ENCODE measurements at places on chromosomes 4 and X.

DNA sequence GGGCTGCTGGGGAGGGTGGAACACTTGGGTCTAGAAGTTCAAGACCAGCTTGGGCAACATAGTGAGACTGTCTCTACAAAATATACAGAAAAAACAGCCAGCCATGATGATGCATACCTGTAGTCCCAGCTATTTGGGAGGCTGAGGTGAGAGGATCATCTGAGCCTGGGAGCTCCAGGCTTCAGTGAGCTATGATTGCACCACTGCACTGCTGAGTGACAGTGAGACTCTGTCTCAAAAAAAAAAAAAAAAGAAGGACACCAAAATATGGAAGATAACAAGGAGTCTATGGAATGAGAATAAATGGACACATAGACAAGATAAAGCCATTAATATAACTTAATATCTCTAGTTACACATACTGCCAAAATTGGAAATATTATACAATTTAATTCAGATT, 62.7 kb upstream of the IL15 start:
- no peak for DNase-seq

DNA sequence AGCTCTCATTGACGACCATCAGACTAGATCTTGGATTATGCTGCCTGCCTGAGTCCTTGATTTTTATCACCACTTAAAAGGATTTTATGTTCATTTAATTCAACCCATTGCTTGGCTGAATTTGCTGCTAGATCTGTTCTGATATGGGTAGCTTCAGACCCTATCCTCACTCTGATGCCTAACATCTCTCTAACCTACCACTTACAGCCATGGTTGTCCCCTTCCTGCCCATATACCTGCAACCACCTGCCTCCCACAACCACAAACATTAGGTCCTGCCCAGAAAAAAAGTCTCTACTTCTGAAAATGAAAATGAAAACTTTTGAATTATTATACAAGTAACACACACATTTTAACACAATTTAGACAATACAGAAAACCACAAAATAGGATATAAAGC, 310.8 kb downstream of the HNRNPD start:
- no peak for DNase-seq

- no peak for DNase-seq
Observed at GRCh38 chrX:149124526-149125108, 380.5 kb downstream of the IDS start.

DNA sequence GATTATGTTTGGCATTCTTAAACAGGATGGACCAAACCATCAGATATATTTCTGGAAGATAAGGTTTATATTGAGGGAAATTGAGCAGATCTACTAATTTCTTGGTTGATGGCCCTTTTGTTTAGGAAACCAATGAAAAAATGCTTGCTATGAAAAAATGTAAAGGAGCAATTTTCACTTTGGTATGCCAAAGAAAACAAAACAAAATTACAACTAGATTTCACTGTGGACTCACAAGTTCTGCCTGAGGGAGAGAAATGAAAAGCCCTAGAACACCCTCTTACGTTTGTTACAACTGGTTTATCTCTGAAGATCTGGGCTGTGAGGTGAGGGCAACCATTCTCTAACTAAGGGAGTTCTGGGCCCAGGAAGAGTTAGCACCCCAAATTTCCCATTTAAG, 122.5 kb upstream of the IL15 start:
- no peak for DNase-seq

GRCh38 chr4:2412534-2412884, 5.9 kb downstream of the ZFYVE28 start:
- no peak for DNase-seq

DNA sequence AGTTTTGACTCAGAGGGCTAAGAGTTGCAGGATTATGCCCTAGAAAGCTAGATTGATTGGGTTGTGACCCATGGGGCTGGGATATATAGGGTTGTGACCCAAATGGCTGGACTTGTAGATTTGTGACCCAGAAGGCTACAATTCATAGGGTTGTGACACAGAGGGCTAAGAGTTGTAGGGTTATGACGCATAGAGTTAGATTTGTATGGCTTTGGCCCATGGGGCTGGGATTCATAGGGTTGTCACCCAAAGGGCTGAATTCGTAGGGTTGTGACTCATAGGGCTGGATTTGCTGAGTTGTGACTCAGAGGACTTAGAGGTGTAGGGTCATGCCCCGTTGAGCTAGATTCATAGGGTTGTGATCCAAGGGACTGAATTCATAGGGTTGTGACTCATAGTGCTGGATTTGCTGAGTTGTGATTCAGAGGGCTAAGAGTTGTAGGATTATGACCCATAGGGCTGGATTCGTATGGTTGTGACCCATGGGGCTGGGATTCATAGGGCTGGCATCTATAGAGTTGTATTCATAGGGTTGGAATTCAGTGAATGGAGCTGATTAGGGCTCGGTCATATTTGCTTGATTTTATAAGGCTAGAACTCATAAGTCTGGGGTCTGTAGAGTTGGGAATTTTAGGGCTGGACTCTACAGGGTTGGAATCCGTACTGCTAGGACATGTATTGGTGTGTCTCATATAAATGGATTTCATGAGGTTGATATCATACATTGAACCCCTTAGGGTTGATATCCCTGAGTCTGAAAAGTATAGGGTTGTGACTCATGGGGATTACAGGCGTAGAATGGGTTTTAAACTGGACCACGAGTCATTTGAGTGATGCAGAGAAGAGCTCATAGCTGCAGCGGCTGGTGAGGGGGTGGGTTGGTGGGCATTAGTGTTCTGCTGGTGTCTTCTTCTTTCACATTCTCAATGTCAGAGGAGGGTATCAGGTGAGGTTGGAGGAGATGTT, 125.7 kb downstream of the CRLF2 start:
- no peak for DNase-seq

DNA sequence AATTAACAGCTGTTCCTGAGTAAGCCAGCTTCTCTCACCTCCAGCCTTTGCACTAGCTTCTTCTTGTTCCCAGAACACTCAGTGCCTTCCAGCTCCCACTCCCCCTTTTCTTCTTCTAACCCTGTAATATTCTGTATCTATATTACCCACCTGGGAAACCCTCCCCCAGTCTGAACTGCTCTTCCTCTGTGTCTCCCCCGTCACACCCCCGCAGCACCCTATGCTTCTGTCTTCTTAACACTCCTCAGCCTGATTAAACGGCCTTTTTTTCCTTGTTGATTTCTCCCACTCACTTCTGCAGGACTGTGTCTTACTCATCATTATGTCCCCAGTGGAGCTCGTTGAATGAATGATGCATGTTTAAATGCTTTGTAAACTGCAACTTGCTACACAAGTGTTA, 9.0 kb upstream of the LONRF3 start:
- DNase-seq, result no peak

DNA sequence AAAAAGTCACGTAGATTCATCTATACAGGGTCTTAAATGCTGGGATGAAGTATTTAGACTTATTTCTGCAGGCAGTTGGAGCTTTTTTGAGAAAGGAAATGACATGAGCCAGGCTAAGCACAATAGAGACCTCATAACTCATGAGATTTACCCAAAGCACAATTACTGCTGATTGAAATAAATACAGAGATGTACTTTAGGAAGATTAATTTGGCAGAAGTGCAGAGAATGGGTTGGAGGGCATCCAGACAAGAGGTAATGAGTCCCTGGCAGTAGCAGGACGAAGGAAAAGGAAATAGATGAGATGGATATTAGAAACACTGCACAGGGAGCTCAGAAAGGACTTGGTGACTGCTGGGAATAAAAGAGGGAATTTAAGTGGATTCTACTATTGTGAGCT, 129.1 kb downstream of the SHROOM4 start:
- no peak for DNase-seq

DNA sequence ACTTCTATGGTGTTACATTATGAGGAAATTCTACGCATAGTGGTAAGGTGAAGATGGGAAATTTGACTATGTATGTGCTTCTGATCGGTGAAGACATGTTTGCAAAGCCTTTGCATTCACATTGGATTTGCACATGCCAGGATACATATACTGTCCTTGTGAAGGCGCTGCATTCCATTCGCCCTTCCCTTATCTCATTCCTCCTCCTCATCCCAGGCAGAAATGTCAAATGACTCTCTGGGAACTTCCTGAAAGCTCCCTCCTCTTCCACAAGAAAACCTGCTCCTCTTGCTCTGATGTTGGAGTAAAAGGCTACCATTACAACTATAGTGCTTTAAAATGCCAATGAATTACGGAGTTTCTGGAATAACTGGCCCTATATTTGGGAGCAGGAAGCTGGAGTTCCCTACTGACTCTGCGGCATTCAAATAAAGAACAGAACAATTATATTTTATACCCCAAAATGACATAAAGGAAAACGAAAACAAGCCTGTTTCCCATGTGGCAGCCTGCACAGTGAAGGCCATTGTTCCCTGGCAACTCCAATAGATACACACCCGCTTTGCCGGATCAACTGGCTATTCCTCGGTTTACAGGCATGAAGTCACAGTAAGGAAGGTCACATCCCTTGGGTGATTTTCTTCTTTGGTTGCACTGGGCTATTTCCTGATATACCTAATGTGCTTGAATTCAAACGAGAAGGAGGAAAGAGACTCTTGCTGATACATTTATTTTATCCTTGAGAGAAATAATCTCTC, 84.5 kb downstream of the AREG start:
- no peak for DNase-seq

GRCh38 chrX:40278340-40279090, 180.8 kb upstream of the BCOR start:
- DNase-seq, result peak; percentile 1

- DNase-seq, result peak; percentile 66
Observed at GRCh38 chr4:57426779-57427395, 316.7 kb upstream of the IGFBP7 start.

DNA sequence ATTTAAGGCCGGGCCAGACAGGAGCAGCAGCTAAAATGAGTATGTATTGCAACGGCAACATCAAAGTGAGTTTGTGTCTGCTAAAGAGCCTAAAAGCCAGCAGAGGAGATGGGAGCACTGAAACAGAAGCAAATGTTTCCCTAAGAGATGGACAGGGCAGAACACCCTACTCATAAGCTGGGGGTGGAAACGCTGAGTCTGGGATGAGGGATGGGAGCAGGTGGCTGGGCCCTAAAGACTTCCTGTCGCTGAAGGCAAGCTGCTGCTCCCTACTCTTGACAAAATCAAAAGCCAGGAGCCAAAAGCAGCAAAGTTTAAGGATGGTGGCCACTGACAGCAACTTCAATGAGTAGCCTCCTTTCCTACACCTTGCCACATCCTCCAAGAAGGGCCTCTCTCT, 40.6 kb upstream of the NAP1L5 start:
- no peak for DNase-seq

GRCh38 chr4:120105472-120105871, 38.8 kb upstream of the MAD2L1 start:
- no peak for DNase-seq

- no peak for DNase-seq
Observed at GRCh38 chr4:87566276-87566675, 37.1 kb upstream of the SPARCL1 start.

- no peak for DNase-seq
Observed at GRCh38 chrX:136347706-136348105, 46.9 kb downstream of the ADGRG4 start.

- no peak for DNase-seq
Observed at GRCh38 chr4:173280998-173281397, 53.2 kb downstream of the HMGB2 start.

GRCh38 chr4:2459589-2460349, 9.1 kb upstream of the RNF4 start:
- DNase-seq, result no peak

DNA sequence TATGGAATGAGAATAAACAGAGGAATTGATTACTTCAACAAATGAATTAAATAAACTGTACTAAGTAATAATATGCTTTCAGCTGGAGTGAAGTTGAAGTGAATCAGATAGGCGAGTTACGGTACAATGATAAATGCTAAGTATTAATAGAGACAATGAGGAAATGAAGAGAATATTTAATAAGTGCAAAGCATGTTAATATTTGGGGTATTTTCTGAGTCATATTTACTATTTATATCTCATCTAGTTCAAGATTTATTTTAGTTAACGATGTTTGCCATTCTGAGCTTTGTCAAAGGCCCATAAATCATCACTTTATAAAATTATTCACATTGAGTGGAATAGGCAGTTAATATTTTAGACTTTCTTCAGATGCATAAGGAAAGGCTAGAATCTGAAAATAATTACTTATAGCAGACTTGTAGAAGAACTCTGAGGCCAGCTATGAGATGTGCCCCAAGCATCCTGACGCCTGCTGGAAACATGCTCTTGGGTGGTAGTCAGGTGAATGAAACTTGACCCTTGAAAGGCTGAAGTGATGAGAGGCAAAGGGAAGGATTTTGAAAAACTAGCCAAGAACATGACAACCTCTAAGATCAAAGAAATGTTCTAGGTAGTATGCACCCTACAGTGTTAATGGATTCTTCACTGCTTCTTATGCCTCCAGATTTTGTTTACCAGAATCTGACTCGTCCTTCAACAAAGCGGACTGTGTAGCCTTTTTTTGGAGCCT, 133.8 kb upstream of the STIM2 start:
- DNase-seq, result no peak
